ENCODE measurements at places on chromosomes 4 and X.

- DNase-seq, result peak; percentile 22
Observed at GRCh38 chrX:103276581-103277002, at the start of gene TCEAL5. TCEAL5 (minus strand) TSS chrX:103276750; CDS start chrX:103274563, 2,187 bp downstream.

- no peak for DNase-seq
Observed at GRCh38 chr4:15868826-15869413, 69.6 kb downstream of the FGFBP1 start.

- peak; percentile 97 for DNase-seq
Observed at GRCh38 chrX:18640686-18641085, 31.2 kb downstream of the RS1 start.

GRCh38 chr4:122635205-122635604 is 14.3 kb upstream of the IL21 start:
- DNase-seq, result no peak

DNA sequence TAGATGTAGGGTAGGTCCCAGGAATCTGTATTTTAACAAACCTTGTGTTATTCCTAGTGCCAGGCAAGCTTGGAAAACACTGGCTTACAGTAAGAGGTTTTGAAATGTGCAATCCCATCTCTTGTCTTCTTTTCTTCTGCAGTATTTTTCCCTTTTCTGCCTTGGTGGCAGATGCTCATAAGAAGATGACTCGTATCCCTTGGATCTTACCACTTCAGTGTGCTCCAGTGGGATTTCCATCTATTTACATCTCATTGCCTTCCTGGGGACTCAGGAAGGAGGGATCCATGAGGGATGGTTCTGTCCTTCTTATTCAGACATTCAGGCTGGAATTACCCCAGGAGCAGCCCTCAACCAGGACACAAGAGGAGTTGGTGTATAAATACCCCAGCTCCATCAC is 136.6 kb downstream of the NHS start:
- DNase-seq, result no peak

- no peak for DNase-seq
Observed at GRCh38 chr4:74823194-74823593, 28.9 kb upstream of the BTC start.

DNA sequence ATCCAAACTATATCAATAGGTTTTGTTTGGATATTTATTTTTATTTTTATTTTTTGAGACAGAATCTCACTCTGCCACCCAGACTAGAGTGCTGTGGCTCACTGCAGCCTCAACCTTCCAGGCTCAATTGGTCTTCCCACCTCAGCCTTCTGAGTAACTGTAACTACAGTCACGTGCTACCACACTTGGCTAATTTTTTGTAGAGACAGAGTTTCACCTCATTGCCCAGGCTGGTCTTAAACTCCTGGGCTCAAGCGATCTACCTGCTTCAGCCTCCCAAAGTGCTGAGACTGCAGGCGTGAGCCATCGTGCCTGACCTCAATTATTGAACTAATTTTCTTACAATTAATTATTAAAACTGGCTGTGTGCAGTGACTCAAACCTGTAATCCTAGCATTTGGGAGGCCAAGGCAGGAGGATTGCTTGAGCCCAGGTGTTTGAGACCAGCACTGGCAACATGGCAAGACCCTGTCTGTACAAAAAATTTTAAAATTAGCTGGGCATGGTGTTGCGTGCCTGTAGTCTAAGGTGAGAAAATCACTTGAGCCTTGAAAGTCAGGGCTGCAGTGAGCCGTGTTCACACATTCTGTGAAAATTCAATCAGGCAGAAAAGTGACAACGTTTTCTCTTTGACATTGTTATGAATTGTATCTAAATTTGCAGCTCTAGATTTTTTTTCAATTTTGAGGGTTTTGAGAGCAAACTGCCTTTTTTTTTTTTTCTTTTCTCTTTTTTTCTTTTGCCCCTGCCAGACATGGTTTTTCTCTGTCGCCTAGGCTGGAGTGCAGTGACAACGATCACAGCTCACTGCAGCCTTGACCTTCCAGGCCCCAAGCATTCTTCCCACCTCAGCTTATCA is 66.0 kb downstream of the UBE2K start:
- DNase-seq, result no peak

DNA sequence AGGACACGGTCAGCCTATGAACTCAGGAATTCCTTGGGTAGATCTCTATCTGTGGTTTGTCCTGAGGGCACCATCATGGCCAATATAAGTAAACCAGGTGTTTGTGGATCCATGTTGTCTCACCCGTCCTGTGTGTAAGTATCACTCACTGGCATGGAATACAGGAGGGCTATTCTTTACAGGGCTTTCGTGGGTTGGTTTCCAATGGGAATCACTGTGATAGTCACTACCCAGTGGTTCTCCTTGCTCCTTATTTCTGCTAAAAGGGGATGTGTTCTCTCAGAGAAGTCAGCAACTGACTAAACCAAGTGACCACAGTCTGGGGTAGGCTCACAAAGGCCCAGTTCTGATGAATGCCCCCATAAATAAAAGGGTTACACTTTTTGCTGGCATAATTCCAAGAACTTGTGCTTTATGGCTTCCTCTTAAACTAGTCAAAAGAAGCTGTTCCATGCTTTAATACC is 236.7 kb upstream of the JADE1 start:
- no peak for DNase-seq

DNA sequence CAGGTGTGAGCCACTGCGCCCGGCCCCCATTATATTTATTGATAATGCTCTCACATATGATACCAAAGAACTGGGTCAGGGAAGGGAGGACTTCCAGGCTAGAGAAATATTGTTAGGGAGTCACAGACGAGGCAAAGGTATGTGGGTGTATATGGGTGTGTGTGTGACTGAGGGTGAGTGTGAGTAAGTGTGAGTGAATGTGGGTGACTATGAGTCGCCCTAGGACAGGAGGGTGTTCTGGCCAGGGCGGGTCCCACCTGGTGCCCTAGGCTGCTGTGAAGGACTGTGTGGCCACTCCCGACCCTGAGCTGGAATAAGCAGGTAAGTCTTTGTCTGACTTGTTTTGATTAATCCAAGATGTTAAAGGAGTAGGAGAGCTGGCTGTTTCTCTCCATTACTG is 34.4 kb downstream of the RWDD4 start:
- no peak for DNase-seq

DNA sequence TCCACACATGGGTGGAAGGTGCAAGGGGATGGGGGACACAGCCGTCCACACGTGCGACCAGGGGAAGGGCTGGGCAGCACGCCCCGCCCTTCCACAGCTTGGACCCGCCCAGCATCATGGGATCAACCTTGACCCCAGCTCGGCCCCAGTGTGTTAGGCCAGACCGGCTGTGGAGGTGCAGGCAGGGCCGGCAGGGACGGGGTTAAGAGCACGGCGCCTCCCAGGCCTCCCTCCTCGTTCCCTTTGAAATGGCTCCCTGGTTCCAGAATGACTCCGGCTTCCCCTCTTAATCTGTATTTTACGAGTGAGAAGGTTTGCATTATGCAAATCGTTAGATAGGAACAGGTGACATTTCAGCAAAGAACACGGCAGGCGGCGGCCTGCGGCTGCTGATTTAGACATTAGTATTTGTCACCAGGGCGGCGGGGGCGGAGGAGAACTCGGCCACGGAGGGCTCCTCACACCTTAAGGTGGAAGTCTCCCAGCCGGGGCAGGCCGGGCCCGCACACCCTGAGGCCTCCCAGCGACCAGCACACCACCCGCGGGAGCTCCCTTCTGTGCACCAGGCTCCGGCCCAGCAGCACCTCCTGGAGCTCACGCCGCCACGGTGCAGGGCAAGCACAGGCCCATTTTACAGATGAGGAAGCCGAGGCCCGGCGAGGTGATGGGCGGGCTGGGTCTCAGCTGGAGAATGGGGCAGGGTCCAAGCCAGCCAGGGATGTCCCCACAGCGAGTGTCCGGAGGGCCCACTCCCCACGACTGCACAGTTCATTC is 116.1 kb downstream of the FAM53A start:
- DNase-seq, result peak; percentile 45

- no peak for DNase-seq
Observed at GRCh38 chrX:68978255-68978654, 149.4 kb downstream of the EFNB1 start.

GRCh38 chrX:120749141-120749846 is 119.4 kb upstream of the C1GALT1C1 start:
- no peak for DNase-seq

DNA sequence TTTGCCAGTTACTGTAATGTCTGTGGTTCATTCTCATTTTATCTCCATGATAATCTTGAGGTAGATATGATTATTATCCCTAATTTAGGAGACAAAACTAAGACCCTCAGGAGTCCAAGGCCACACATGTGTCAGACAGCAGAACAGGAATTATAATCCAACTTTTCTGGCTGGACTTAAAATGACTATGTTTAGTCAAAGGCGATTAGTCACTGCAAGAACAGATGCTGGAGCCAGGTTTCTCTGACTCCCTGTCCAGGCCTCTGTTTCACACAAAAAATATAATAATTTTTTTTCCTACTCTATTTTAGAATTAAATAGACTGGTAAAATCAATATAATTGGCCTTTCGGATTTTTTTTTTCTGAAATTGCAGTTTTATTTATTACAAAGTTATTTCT is 56.7 kb upstream of the TMEM131L start:
- DNase-seq, result peak; percentile 6

GRCh38 chr4:3880615-3881120 is 114.5 kb downstream of the ADRA2C start:
- DNase-seq, result peak; percentile 83

DNA sequence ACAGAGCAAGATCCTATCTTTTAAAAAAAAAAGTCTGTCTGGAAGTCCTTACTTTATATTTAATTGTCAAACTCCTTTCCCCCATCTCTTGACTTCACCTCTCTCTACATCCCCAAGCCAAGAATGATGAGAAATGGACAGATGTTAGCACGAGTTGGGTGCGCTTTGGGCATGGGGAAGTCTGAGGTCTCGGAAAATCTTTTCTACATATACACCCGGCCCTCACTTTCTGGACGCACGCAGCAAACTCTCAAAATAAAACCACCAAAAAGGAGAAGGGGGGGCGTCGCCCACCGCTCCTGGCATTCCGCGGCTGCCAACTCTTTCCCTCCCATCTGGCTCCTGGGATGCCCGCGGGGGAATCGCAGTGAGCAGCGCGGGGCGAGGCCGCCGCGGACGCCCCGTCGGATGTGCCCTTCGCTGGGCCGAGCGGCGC is 756 bp downstream of the IGFBP7 start:
- DNase-seq, result no peak

DNA sequence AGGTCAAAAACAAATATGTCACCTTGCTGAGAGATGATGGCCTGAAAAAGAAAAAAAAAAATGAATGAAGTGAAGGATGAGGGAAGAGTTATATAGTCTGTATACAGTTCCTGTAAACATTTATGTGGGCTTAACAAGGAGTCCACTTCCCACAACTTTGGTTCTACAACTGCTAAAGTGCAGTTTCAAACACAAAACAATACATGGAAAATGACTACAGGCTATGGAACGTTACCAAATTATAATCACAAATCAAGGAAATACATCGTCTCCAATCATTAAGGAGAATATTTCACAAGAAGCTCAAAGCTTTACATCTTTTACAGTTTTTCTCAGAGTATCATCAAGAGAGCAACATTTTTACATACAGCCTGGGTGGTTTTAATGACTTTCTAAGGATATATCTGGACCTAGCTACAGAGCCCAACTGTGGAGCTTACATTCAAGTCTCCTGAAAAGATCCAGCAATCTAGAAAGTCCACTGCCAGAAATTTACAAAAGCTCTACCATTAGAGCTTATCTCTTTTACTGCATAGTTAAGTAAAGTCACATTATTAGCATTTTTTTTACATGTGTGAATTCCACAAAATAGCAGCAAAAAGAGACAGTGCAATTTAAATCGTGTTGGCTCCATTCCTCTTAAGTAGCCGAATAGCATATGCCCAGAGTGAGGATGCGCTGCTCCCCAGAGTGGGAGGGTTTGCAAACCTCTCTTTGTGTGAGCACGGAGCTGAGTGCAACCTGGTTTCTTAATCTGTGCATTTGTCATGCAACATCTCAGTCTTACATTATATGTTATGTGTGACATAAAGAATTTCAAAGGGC is 128.3 kb downstream of the MANBA start:
- DNase-seq, result no peak
